ENCODE measurements at places on chromosomes 12 and 14.

DNA sequence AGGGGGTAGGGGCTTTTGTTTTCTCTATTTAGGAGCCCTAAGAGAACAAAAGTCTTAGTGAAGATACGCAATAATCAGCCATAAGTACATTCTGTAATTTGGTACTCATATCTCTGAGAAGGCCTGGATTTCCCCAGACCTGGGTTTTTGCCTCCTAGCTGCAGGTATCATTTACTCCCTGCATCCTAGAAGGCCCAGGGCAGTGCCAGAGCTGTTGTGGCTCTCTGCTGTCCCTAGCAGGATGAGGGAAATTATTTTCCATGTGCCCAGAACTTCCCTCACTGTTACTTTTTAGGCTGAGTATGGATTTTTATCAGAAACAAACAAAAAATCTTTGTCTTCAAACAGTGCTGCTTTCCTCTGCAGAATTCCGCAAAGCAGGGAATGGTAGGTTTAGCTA lies 192.5 kb upstream of the SYT1 start:
- H3K36me3 ChIP-seq = no peaks in the 10 kb centered on the region
- H3K27me3 ChIP-seq = no peaks in the 10 kb centered on the region
- DNase-seq = no peak
- no peaks in the 10 kb centered on the region for H3K4me1 ChIP-seq
- no peak overlapping the region for H3K4me3 ChIP-seq
- no peak overlapping the region for H3K27ac ChIP-seq

- H3K4me1 ChIP-seq = no peaks in the 10 kb centered on the region
- no peaks in the 10 kb centered on the region for H3K27me3 ChIP-seq
- H3K27ac ChIP-seq = no peak overlapping the region
- peaks cover 4% of the 10 kb centered on the region for H3K36me3 ChIP-seq
- no peak overlapping the region for H3K4me3 ChIP-seq
- DNase-seq = no peak
These were observed 149.4 kb downstream of the FOXN3 start for GRCh38 chr14:89267656-89268055.

DNA sequence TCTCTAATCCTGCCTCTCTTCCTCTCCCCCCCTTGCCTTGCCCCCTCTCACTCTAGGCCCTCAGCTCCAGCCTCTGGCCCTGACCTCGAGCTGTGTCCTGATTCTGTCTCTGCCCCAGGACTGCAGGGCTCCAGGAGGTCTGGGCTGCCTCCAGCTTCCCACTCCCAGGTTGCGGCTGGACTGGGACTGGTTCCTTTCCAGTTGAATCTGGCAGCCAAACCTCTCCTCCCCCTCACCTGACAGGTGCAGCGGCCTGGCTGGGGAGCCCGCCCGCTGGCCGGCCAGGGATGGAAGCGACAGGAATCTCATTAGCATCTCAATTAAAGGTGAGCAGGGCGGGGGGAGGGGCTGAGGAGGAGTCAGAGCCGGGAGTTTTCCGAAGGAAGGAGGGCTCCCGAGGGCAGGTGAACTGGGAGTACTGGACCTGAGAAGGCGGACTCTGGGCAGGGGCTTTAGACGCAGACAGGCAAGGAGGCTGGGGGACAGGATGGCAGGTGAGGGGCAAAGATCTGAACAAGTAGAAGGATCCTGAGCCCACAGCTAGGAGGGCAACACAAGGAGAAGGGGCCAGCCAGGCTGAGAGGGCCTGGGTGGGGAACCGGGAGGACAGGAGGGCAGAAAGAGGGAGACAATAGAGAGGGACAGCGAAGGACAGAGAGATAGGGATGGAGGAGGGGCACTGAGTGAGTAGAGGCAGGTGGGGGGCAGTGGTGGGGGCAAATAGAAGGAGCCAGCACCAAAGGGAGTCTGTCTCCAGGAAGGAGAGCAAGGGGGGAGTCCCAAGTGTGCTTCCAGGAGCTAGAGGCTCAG lies at the start of gene SCNN1A:
Gene SCNN1A, minus strand, starts transcription at position 295 of the 810 bp plus-strand sequence. CDS start 780 bp downstream, outside the sequence.
- H3K4me3 ChIP-seq = peak within 1 kb of the TSS; percentile 28
- peak within 1 kb of the TSS; percentile 87 for H3K27ac ChIP-seq
- no peaks in the 10 kb centered on the region for H3K36me3 ChIP-seq
- DNase-seq = no peak
- H3K4me1 ChIP-seq = peaks cover 48% of the 10 kb centered on the region
- H3K27me3 ChIP-seq = no peaks in the 10 kb centered on the region

DNA sequence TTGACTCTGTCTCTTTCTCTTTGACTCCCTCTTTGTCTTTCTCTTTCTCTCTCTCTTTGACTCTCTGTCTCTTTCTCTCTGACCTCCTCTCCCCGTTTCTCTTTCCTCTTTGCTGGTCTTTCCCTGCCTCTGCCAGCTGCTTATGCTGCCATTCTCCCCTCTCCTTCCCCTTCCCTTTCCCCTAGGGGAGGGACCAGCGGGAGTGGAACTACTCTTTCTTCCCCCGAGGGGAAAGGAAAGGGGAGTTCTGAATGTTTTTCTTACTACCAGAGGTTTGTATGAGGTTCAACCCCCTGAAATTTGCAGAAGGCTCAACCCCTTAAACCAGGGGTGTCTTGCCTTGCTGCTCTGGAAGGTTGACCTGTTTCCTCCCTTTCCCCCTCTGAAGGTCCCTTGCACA lies 24.7 kb upstream of the RNASE1 start:
- no peak overlapping the region for H3K4me3 ChIP-seq
- H3K4me1 ChIP-seq = no peaks in the 10 kb centered on the region
- H3K27me3 ChIP-seq = no peaks in the 10 kb centered on the region
- no peaks in the 10 kb centered on the region for H3K36me3 ChIP-seq

DNA sequence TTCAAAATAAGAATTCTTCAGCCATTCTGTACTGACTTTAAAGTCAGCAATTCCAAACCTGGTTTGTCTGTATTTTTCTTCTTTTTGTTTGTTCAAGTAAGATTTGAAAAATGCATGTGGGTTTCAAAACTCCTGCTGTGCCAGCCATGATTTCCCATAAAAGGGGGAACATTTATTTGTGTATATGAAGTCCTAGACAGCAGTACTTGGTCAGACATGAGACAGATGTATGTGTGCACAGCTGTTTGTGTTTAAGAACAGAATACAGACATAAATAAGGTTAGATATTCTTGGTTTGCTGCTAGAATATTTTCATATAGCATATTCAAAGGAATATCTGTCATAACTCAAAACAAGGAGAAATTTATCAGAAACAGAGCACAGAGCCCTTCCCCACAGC lies 236.0 kb downstream of the ADAMTS20 start:
- no peak for DNase-seq
- H3K36me3 ChIP-seq = no peaks in the 10 kb centered on the region
- no peak overlapping the region for H3K4me3 ChIP-seq
- no peaks in the 10 kb centered on the region for H3K4me1 ChIP-seq

DNA sequence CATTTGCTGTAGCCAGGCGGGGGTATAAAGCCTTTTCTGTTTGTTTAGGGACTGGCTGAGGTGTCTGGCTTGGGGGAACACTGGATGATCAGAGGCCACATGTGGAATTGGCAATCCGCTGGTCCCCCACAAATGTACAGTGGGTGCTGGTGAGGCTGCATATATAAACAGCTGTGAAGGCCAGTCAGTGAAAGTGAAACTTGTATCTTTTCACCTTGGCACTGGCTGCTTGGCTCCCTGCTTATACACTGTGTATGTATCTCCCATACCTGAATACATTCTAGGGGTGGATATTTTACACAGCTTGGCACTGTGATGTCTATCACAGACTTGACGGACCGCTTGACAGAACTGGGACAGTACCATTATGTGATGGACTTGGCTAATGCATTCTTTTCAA lies 246.8 kb upstream of the AVPR1A start:
- no peak for DNase-seq
- no peaks in the 10 kb centered on the region for H3K27me3 ChIP-seq
- H3K4me3 ChIP-seq = no peak overlapping the region
- no peak overlapping the region for H3K27ac ChIP-seq

DNA sequence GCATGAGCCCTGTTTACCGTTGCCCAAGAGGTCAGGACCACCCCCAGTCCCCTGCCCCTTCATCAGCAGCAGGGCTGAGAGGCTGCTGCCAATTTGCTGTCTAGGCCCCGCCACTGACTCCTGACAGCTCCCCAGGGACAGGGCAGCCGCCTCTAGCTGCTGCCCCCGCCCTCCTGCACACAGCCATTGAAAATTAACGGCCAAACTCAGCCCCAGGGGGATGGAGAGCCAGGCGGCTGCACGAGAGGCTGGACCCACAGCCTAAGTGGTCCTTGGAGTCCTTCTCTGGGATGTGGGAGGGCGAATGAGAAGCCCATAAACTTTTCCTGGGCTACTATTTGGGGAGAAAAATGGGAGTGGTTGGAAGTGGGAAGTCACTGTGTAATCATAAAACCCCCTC lies 4.6 kb downstream of the FOXN4 start:
- H3K4me1 ChIP-seq = peaks cover 7% of the 10 kb centered on the region
- no peak for DNase-seq
- H3K27ac ChIP-seq = no peak overlapping the region
- no peaks in the 10 kb centered on the region for H3K36me3 ChIP-seq
- H3K4me3 ChIP-seq = no peak overlapping the region
- peaks cover 85% of the 10 kb centered on the region for H3K27me3 ChIP-seq

DNA sequence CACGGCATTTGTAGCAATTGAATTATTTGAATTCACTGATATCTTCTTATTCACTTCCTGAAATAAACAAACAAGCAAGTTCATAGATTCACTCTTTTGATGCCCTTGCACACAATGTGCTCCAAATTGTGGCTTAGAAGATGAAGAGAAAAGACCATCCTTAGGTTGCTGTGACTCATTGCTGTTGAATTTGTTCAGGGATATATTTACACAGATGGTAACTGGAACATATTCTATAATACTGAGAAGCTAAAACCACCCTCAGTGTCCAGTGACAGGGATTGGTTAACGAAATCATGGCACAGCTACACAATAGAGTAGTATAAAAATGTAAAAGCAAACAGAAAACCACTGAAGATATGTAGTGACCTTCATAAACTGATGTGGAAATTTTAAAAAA lies 3.1 kb downstream of the PRB4 start:
- H3K27ac ChIP-seq = no peak overlapping the region
- no peaks in the 10 kb centered on the region for H3K36me3 ChIP-seq
- DNase-seq = no peak
- no peak overlapping the region for H3K4me3 ChIP-seq
- H3K27me3 ChIP-seq = no peaks in the 10 kb centered on the region
- no peaks in the 10 kb centered on the region for H3K4me1 ChIP-seq

DNA sequence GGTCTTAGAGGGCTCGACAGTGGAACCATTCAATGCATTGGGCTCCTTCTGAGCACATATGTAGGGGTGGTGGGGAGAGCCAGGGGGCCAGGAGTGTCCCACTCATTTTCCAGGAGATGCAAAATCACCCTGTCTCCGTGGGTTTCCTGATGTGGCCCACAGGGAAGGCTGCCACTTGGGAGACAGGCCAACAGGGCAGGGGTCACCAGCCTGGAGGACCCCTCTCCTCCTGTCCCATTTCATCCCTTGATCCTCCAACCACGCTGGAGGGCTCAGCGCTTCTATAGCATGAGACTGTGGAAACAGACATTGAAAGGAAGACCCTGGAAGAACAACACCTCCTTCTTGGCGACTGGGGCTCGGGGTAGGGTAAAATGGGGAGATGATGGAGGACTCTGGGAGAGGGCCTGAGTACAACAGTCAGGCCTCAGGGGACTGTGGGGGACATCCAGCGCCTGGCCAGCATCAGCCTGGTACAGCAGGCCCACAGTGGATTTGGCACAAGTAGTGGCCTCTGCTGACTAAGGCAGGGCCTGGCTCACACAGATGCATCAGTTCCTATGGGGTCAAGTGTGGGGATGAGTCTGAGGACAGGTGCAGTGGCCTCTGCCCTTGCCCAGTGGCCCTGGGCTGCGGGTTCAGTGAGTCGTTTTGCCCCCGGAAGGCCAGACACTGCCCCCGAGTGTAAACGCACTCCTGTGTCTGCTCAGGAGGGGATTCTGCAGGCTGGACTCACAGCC lies 68.0 kb downstream of the PRIMA1 start:
- no peaks in the 10 kb centered on the region for H3K27me3 ChIP-seq
- no peaks in the 10 kb centered on the region for H3K36me3 ChIP-seq
- no peak overlapping the region for H3K4me3 ChIP-seq
- DNase-seq = peak; percentile 73
- H3K4me1 ChIP-seq = no peaks in the 10 kb centered on the region

DNA sequence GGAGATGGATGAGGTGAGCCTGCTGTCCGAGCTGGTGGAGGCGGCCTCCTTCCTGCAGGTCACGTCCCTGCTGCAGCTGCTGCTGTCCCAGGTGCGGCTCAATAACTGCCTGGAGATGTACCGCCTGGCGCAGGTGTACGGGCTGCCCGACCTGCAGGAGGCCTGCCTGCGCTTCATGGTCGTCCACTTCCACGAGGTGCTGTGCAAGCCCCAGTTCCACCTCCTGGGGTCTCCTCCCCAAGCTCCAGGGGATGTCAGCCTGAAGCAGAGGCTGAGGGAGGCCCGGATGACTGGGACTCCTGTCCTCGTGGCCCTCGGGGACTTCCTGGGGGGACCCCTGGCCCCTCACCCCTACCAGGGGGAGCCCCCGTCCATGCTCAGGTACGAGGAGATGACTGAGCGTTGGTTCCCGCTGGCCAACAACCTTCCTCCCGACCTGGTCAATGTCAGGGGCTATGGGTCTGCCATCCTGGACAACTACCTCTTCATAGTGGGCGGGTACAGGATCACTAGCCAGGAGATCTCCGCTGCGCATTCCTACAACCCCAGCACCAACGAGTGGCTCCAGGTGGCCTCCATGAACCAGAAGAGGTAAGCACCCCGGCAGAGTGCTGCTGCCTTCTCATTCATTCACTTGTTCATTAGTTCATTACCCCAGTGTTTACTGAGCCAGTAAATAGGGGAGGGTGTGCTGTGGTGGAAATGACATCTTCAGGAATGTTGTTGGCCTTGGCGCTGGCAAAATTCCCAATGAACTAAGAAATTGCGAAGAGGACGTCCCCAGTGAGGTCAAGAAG lies 774 bp upstream of the MANSC4 start:
- H3K36me3 ChIP-seq = no peaks in the 10 kb centered on the region
- peak overlapping the region; percentile 84 for H3K27ac ChIP-seq
- no peaks in the 10 kb centered on the region for H3K27me3 ChIP-seq

DNA sequence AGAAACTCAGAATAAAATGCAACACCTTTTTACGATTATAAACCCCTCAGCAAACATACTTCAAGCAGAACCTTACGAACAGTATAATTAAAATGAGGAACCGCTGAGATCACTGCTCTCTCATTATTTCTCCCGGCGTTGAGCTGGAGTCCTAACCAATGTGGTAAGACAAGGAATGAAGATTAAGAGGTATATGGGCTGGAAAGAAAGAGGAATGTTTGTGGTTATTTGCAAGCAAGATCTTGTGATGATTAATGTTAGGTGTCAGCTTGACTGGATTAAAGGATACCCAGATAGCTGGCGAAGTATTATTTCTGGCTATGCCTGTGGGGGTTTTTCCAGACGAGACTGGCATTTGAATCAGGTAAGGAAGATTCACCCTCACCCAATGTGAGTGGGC lies 10.3 kb upstream of the ZNF84 start:
- H3K27me3 ChIP-seq = no peaks in the 10 kb centered on the region
- DNase-seq = no peak
- no peak overlapping the region for H3K27ac ChIP-seq
- no peak overlapping the region for H3K4me3 ChIP-seq

Measured in left lung (tissue), 14 donors.